ENCODE measurements at places on chromosomes 13 and 19. TPM values are rescaled to one million over a fixed set of nuclear protein-coding genes. Genes with fewer than 3 reads are reported as not detected.

DNA sequence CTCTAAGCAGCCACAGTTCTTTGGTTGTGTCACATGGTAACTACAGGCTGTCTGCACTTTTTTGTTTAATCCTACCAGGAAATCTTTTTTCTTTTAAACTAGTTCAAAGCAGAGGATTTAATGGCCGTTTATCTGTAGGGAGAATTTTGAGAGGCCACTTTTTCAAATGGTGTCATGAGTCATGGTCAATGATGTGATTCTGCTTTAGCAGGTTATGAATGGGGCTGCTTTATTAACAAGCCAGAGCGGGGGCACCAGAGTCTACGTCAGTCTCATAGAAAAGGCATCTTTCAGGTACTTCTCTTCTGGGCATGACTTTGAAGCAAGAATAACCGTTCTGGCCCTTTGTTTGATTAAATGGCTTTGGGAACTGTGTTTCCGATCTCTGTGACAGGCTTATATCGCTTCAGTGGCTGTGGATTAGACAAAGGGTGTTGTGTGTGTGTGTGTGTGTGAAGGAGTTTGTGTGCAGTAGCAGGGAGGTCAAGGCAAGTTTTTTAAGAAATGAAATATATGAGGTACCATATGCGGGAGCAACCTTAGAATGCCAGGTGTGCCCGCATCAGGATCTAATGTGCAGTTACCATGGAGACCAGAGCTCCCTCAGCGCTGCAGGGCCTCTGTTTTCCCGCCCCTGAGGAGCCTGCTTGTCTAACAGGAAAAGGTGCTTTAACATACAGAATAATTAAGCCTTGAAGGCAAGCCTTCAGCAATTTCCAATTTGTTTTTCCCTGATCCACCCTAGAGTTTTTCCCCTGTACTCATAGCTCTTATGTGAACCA is 120.5 kb downstream of the KATNAL1 start:
- H3K27ac ChIP-seq, result no peak overlapping the region
- H3K36me3 ChIP-seq, result no peaks in the 10 kb centered on the region
- H3K4me3 ChIP-seq, result no peak overlapping the region
- H3K27me3 ChIP-seq, result no peaks in the 10 kb centered on the region
- peak; percentile 59 for DNase-seq
- no peaks in the 10 kb centered on the region for H3K4me1 ChIP-seq

Gene RELB
- total RNA-seq, result 30.6 TPM

Gene FBN3
- total RNA-seq, result 0.44 TPM

DNA sequence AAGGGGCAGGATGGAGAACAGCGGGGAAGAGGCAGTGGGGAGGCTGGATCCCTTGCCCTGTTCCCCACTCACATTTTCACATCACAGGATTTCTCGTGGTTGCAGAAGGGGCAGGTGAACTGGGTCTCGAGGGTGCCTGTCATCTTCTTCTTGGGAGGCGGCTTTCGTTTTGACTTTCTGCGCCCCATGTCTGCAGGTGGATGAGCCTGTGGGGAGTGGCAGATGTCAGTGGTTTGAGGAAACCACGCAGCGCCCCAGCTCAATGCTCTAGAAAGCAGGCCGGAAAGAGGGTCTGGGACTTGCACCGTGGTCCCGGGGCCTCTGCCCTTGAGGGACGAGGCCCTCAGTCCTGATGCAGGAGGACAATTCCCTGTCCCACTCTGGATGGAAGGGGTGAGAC is 4.9 kb downstream of the ELOF1 start:
- no peak overlapping the region for H3K27ac ChIP-seq
- no peak overlapping the region for H3K4me3 ChIP-seq
- peaks cover 12% of the 10 kb centered on the region for H3K4me1 ChIP-seq
- DNase-seq, result no peak
- H3K36me3 ChIP-seq, result no peaks in the 10 kb centered on the region

DNA sequence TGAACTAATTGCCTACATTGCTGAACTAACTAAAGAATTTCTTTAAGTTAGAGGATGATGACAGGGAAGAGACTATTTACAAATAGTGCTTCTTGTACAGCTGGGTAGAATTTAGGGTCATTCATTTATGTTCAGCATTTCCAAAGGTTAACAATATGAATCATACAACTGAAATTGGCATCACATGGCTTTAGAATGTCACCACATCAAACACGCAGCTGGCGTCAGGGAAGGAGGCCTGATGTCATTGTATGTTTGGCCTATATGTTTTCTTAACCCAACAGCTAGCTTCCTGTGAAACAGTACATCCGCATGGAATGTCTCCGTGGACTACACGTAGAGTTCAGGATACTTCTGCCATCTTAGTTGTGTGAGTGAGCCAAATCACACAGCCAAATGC is 99.0 kb upstream of the TNFSF11 start:
- H3K4me3 ChIP-seq, result no peak overlapping the region
- DNase-seq, result no peak
- H3K27ac ChIP-seq, result no peak overlapping the region
- H3K4me1 ChIP-seq, result no peaks in the 10 kb centered on the region

- DNase-seq, result peak; percentile 31
- no peaks in the 10 kb centered on the region for H3K4me1 ChIP-seq
- no peak overlapping the region for H3K4me3 ChIP-seq
- no peaks in the 10 kb centered on the region for H3K27me3 ChIP-seq
- no peak overlapping the region for H3K27ac ChIP-seq
These were observed 10.1 kb upstream of the ZNF358 start for GRCh38 chr19:7505682-7506384.

DNA sequence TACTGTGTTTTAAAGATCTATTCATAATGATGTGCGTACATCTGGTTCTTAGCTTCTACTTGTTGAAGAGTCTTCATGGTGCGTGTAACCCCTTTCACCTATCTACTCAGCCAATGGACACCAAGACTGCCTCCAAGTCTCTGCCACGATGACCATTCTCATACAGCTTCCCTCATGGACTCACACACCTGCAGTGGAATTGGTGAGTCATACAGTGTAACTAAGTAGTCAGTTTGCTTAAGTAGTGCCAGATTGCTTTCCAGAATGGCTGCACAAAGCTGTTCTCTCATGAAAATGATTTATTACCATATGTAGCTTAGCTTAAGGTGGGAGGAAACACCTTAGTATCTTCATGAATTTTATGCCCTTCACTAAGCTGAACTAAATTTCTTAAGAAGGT is 112.3 kb downstream of the AKAP11 start:
- no peak overlapping the region for H3K27ac ChIP-seq
- H3K4me1 ChIP-seq, result no peaks in the 10 kb centered on the region
- no peak overlapping the region for H3K4me3 ChIP-seq
- no peaks in the 10 kb centered on the region for H3K36me3 ChIP-seq
- no peak for DNase-seq

- H3K27ac ChIP-seq, result no peak overlapping the region
- no peaks in the 10 kb centered on the region for H3K4me1 ChIP-seq
- H3K36me3 ChIP-seq, result peaks cover 27% of the 10 kb centered on the region
These were observed 5.1 kb downstream of the ZNF473 start for GRCh38 chr19:50030937-50031336.

DNA sequence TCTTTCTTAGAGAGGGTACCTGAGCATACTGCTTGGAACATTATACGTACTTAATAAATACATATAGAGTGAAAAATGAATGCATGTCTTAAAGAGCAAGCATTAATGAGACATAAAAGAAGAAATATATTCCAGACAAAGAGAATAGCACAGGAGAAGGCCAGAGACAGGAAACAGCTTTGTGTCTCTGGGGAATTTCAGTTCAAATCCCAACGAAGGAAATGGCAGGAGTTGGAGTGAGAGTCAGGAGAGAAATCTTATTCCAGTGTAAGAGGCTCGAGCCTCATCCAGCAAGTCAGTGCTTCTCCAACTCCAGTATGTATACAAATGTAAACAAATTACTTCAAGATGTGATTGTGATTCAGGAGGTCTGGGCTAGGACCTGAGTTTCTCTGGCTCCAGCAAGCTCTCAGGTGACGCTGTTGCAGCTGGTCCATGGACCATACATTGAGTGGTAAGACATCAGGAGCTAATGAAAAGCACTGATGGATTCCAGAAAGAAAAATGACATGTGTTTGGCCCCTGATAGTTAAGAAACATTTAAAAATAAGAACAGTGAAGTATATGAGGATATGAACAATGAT is 108.2 kb downstream of the RAP2A start:
- H3K27ac ChIP-seq, result no peak overlapping the region
- H3K4me3 ChIP-seq, result no peak overlapping the region
- no peaks in the 10 kb centered on the region for H3K36me3 ChIP-seq
- H3K4me1 ChIP-seq, result no peaks in the 10 kb centered on the region
- DNase-seq, result no peak

- DNase-seq, result no peak
- no peaks in the 10 kb centered on the region for H3K27me3 ChIP-seq
- H3K4me1 ChIP-seq, result peaks cover 18% of the 10 kb centered on the region
- no peaks in the 10 kb centered on the region for H3K36me3 ChIP-seq
- H3K27ac ChIP-seq, result no peak overlapping the region
These were observed 3.0 kb downstream of the LATS2 start for GRCh38 chr13:21058361-21058760.

GRCh38 chr19:56310462-56310861 is 4.2 kb downstream of the ZSCAN5A start:
- H3K36me3 ChIP-seq, result peaks cover 8% of the 10 kb centered on the region
- H3K27ac ChIP-seq, result no peak overlapping the region
- H3K27me3 ChIP-seq, result no peaks in the 10 kb centered on the region
- no peak for DNase-seq

- H3K36me3 ChIP-seq, result peaks cover 54% of the 10 kb centered on the region
- no peaks in the 10 kb centered on the region for H3K27me3 ChIP-seq
- H3K4me3 ChIP-seq, result no peak overlapping the region
- H3K27ac ChIP-seq, result no peak overlapping the region
- H3K4me1 ChIP-seq, result no peaks in the 10 kb centered on the region
These were observed 4.2 kb downstream of the SMIM7 start for GRCh38 chr19:16655727-16656126.

- H3K4me3 ChIP-seq, result no peak overlapping the region
- H3K4me1 ChIP-seq, result peaks cover 55% of the 10 kb centered on the region
- no peaks in the 10 kb centered on the region for H3K36me3 ChIP-seq
- H3K27ac ChIP-seq, result peak overlapping the region; percentile 89
- no peaks in the 10 kb centered on the region for H3K27me3 ChIP-seq
- DNase-seq, result peak; percentile 89
These were observed 12.2 kb downstream of the CIC start for GRCh38 chr19:42281146-42281826.

Gene KLF1
- total RNA-seq, result not detected

GRCh38 chr13:22126433-22127021 is 455.7 kb downstream of the FGF9 start:
- H3K27ac ChIP-seq, result no peak overlapping the region
- no peaks in the 10 kb centered on the region for H3K36me3 ChIP-seq
- H3K4me1 ChIP-seq, result no peaks in the 10 kb centered on the region
- no peak for DNase-seq
- H3K4me3 ChIP-seq, result no peak overlapping the region

DNA sequence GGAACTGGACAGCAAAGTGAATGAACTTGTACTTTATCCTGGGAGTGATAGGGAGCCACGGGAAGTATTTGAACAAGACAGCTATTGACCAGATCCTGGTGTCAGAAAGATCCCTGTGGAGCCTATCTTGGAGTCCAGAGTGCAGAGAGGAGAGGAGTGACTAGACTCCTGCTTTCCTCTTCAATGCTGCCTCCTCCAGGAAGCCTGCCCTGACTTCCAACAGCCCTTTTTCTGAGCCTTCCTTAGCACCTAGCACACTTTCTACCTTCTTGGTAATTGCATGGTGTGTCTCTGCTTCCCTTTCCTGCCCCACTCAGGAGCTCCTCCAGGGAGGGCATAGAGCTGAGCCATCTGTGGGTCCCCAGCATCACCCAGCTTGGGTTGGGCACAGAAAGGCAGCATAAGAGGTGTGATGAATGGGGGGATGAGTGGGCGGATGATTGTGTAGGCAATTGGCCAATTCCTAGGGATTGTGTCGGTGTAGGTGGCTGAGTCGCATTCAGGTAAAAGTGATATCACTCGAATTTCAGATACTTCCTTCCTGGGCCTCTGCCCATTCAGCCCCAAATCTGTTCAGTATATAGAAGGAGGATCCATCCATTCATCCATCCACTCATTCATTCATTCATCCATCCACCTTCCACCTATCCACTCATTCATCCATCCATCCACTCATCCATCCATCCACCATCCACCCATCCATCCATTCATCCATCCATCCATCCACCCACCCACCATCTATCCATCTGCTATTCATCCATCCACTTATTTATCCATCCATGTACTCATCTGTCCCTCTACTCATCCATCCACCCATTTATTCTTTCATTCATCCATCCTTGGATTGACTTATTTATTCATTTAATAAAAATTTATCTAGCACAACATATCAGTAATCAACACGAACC is 26.9 kb downstream of the CYP4F22 start:
- no peaks in the 10 kb centered on the region for H3K4me1 ChIP-seq
- no peak for DNase-seq
- H3K4me3 ChIP-seq, result no peak overlapping the region
- H3K27me3 ChIP-seq, result no peaks in the 10 kb centered on the region
- H3K27ac ChIP-seq, result no peak overlapping the region

GRCh38 chr19:48596679-48597465 is 9.7 kb upstream of the SPACA4 start:
- H3K36me3 ChIP-seq, result no peaks in the 10 kb centered on the region
- no peaks in the 10 kb centered on the region for H3K4me1 ChIP-seq
- no peak for DNase-seq
- H3K27me3 ChIP-seq, result no peaks in the 10 kb centered on the region
- H3K4me3 ChIP-seq, result no peak overlapping the region

GRCh38 chr13:59780058-59780457 is 383.7 kb downstream of the DIAPH3 start:
- H3K36me3 ChIP-seq, result no peaks in the 10 kb centered on the region
- H3K27ac ChIP-seq, result no peak overlapping the region
- H3K4me3 ChIP-seq, result no peak overlapping the region
- no peak for DNase-seq
- H3K27me3 ChIP-seq, result no peaks in the 10 kb centered on the region

GRCh38 chr13:110124201-110124940 is 182.6 kb downstream of the COL4A1 start:
- no peak overlapping the region for H3K27ac ChIP-seq
- no peak for DNase-seq
- H3K4me3 ChIP-seq, result no peak overlapping the region
- H3K4me1 ChIP-seq, result peaks cover 10% of the 10 kb centered on the region
- H3K27me3 ChIP-seq, result no peaks in the 10 kb centered on the region

Gene TYROBP
- total RNA-seq, result 77.6 TPM

DNA sequence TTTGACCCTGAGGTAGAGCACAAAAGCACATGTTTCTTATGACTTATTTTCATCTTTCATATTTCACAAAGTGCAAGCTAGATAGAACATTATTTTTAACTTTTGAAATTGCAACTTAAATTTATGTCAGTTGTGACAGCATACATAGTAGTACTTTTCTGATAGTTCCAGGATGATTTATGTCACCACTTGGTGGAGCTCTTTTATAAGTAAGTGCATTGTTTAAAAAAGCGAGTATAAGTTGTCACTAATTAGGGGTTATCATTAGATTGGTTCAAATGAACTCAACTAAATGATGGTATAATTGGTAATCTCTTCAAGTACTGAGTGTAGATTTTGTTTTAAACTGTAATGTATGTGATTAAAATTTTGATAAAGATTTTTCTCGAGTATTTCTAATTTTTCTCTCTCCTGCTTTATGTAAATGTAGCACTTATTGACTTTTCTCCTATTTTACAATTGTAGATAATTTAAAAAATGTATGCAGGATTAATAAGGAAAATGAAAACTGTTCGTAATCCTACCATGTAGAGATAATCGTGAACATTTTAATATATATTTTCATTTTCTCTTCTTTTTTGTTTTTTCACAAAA is 31.1 kb downstream of the RB1 start:
- no peak overlapping the region for H3K27ac ChIP-seq
- no peaks in the 10 kb centered on the region for H3K36me3 ChIP-seq
- DNase-seq, result no peak
- H3K4me1 ChIP-seq, result no peaks in the 10 kb centered on the region
- H3K27me3 ChIP-seq, result no peaks in the 10 kb centered on the region

Gene PSG7
- total RNA-seq, result not detected
